ENCODE measurements at places on chromosomes 6 and 20.

- peak; percentile 92 for DNase-seq
Measured at GRCh38 chr6:89035252-89036101, 45.1 kb upstream of the PNRC1 start.

DNA sequence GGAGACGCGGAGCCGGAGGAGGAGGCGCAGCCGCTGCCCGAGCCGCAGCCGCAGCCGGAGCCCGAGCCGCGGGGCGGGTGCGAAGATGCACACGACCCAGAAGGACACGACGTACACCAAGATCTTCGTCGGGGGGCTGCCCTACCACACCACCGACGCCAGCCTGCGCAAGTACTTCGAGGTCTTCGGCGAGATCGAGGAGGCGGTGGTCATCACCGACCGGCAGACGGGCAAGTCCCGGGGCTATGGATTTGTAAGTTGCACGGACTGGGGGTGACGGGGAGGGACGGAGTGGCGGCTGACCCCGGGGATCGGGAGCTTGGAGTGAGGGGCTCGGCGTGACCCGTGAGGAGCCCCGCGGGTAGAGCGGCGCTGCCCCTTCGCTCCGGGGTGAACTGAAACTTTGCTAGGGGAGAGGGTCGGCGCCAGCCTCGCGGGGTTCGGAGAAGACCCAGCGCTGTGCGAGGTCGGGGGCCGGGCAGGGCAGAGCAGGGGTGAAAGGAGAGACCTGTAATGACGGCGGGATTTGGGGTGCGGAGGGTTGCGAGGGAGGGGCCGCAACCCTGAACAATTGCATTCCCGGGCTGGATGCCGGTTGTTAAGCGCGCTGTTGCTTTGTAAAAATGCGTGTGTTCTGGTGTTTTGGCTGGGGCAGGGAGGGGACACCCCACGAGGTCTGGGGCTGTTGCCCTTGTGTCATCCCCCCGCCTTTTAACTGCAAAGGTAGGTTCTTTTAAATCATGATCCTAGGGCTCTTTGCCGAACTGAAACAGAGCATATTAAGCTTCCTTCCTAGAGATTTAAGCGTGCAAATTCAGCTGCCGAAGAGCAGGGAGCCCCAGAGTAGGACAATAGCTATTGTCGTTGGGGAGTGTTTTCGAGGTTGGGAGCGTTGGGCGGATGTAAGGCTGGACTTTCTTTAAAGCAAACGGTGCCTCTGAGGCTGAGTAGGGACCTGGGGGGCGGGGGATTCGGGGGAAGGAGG lies 628 bp downstream of the RBM24 start:
- peak; percentile 63 for DNase-seq

- DNase-seq: no peak
Measured at GRCh38 chr6:162053084-162053483, 674.5 kb downstream of the PRKN start.

- DNase-seq: no peak
Measured at GRCh38 chr20:19435316-19435715, 222.9 kb downstream of the SLC24A3 start.

- DNase-seq: no peak
Measured at GRCh38 chr6:142440600-142441293, 138.9 kb downstream of the ADGRG6 start.

Measured in ELR (cell line).